ENCODE measurements at places on chromosomes 4 and X.
A peak's percentile ranks its signal among the peaks of the same experiment; 100 is the strongest.

DNA sequence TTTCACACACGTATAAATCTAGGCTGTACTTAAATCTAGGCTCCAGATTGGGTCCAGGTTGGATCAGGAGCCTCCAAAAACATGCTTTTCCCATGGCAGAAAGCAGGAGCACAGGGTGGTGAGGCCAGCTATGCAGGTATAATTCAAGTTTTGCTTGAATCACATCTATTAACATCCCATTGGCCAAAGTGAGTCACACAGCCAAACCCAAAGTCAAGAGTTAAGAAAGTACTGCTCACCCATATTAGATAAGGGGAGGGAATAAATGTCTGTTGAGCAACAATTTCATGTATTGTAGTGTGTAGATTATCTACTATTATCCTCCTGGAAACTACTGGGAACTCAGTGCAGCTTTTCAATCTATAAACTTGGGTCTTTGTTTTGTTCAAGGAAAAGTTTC lies 12.8 kb downstream of the SUPT20HL2 start:
- DNase-seq: no peak

DNA sequence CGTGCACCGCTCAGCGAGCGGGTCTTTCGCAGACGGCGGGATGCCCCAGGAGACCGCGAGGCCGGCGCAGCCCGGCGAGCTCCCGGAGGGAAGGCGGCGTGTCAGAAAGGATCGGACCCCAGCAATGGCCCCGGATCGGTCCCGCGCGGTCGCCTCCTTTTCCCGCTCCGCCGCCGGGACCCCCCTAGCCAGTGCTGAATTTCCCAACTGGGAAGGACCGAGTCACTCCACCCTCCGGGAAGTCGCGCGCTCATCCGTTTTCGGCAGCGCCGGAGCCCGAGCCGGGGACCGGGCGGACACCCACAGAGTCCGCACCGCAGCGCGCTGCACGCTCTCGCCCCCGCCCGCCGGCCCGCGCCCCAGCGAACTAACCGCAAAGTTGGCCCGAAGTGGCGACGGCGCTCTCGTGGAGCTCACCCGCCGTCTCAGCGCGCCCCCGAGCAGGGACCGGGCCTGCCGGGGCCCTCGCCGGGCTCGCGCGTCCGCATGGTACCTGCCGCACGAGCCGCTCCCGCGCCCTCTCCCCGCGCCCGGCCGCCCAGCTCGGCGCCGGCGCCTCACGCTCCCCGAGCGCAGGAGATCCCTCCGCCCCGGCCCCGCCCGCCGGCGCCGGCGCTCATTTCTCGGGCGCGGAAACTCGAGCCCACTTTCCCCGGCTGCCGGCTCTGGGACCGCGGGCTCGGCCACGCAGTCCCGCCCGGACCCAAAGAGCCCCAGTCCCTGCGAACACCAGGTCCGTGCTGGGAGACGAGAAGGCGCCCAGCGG lies at the start of gene FAT1:
FAT1 (minus strand) TSS at position 565 of the 766 bp plus-strand sequence. CDS start 14,029 bp downstream, outside the sequence.
- DNase-seq: no peak

DNA sequence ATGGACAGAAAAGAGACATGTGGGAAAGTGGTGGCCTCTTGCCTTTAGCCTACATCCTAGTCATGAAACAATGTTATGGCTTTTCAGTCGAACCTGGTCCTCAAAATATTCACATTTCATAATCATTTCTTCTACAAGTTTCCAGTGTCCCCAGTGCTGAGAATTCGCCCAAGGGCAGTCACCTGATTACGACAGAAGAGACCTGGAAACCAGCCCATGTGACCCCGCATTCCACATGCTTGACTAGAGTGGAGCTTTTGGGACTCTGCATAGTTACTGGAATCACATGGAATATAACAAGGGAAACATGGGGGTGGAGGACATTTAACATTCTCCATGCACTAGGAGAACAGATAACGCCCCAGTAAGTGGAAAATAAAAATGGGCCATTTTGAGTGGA lies 100.1 kb downstream of the PPARGC1A start:
- DNase-seq: no peak

GRCh38 chrX:50407976-50408375 lies 62.6 kb downstream of the DGKK start:
- DNase-seq: no peak

GRCh38 chr4:85828027-85828890 lies 353.3 kb downstream of the ARHGAP24 start:
- no peak for DNase-seq

- no peak for DNase-seq
Measured at GRCh38 chrX:107484002-107484726, 34.7 kb downstream of the FRMPD3 start.

- DNase-seq: peak; percentile 1
Measured at GRCh38 chr4:98706200-98706813, 47.9 kb upstream of the TSPAN5 start.

DNA sequence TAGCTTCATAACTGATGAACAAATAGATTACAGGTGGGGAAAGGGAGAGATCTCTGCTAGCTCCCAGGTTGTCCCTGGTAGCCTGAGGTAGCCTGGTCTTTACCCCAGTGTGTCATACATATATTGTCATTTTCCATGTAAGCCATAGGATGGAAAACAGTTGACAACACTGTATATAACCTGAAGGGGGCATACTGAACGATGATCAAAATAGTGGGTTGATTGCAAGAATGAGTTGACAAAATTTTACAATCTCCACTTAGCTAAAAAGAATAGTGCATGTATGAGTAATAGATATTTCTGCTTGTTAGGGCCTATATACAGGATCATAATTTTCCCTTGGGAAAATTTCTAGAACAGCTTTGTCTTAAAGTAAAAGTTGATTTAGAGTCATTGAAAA lies 304.1 kb upstream of the HAND2 start:
- no peak for DNase-seq

- DNase-seq: no peak
Measured at GRCh38 chr4:164648151-164648848, 105.6 kb upstream of the SMIM31 start.

- no peak for DNase-seq
Measured at GRCh38 chr4:81454948-81455347, 16.8 kb downstream of the RASGEF1B start.

DNA sequence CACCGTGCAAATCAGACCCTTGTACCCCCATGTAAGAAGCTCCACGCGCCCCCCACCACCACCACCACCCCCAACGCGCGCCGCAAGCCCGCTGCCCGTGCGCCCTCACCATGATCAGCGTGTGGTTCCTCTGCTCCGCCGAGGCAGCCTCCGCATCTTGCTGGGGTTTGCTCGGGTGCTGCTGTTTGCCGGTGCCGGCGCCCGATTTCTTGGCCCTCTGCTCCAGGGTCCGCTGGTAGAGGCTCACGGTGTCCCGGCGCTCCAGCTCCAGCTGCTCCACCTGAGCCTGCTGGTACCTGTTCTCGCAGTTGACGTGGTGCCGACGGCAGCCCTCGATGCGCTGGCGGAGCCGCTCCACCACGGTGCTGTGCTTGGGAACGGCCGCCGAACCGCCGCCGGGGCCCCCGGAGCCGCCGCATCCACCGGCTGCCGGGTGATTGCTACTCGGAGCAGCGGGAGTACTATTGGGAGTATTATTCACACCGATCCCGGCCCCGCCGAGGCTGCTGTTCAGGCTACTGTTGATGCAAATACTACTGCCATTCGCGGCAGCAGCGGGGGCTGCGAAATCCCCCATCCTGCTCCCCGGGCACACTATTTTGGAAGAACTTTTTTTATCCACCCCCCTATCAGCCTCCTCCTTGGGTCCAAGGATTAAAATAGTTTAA lies 1.1 kb downstream of the MAML3 start:
- peak; percentile 3 for DNase-seq

DNA sequence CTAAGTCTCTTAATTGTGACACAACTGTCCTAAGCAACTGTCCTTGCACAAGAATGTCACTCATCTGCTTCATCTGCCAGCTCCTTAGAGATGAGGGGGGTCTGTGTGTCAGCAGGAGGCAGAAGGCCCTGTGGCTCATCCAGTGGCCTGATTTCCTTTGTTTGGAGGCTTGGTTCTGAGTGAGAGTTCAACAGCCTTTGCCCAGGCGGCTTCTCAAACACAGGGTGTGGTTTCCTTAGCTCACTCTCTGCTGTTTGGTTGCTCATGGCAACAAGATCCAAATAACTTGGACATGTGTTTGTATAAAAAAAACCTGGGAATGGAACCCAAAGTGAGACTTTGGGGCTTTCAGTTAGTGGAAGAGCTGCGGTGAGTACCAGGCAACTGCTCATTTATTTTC lies 46.6 kb downstream of the MAP7D3 start:
- DNase-seq: no peak

DNA sequence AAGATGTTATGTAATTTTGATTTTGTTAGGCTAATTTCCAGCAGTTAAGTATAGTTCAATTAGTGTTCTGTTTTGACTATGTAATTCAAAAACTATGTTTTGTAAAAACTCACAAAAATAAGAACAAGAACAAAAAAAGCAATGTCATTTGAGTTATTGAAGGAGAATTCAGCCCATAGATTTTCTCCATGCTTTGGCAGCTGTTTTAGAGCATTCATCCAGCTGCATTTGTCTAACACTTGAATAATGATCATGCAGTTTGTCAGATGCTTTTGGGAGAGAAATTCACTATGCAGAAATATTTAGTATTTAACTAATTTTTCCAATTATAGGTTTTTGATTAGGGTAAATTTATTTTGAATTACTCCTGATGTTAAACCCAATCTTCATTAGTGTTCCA lies 14.2 kb downstream of the CPE start:
- DNase-seq: no peak

- DNase-seq: no peak
Measured at GRCh38 chr4:151942971-151943370, 182.2 kb upstream of the GATB start.

DNA sequence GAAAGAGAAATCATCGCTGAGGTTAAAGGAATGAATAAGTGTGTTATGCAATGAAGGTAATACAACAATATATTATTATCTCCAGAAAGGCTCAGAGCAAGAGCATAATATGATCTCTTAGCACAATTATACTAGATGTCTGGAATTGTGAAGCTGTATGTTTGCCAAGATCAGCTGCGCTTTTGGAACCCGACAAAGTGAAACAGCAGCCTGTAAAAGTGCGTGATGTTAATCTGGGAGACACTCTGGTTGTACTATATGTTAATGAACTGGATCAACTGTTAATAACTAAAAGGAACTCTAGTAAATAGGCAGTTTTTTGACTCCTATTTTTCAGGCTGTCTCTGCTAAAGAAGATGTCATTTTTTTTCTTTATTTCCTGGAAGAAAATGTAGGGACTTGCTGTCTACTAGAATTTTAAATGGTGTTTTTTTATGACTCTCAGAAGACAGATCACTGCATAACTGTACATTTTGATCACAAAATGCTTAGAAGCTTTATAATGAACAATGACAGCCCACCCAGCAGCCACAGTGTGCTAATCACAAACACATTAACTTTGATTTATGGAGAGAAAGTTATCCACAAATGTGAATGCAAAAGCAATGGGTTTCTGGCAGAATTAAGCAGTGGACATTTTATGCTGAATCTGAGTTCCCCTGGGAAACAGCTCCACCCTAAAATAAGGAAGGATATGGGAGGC lies 50.2 kb downstream of the UGT2B28 start:
- no peak for DNase-seq

GRCh38 chr4:1061760-1062159 lies 50.3 kb downstream of the FGFRL1 start:
- DNase-seq: no peak

- DNase-seq: no peak
Measured at GRCh38 chr4:128517739-128518510, 230.3 kb upstream of the PGRMC2 start.

All from activated CD8-positive, alpha-beta memory T cell treated with anti-CD3 and anti-CD28 coated beads for 4 hours (primary cell).